ENCODE measurements at places on chromosomes 3 and 15. TPM values are rescaled to one million over a fixed set of nuclear protein-coding genes. Genes with fewer than 3 reads are reported as not detected.

GRCh38 chr15:95409626-95410310 is 920.7 kb upstream of the NR2F2 start:
- H3K27me3 ChIP-seq: no peaks in the 10 kb centered on the region
- H3K4me1 ChIP-seq: peaks cover 10% of the 10 kb centered on the region
- no peak overlapping the region for H3K4me3 ChIP-seq
- no peaks in the 10 kb centered on the region for H3K36me3 ChIP-seq

DNA sequence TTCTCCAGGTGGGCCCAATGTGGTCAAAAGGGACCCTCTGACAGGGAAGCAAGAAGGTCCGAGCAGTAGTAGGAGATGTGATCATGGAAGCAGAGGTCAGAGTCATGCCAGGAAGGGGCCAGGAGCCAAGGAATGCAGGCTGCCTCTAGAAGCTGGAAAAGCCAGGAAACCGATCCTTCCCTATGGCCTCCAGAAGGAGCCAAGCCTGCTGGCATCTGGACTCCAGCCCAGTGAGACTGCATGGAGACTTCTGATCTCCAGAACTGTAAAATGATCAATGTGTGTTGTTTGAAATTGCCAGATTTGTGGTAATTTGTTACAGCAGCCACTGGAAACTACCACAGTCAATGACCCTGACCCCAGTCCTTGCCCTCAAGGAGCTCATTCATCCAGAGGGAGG is 56.8 kb upstream of the SPATA12 start:
- no peak for DNase-seq
- peaks cover 3% of the 10 kb centered on the region for H3K36me3 ChIP-seq
- no peak overlapping the region for H3K27ac ChIP-seq

GRCh38 chr3:58236527-58237237 is 910 bp upstream of the ABHD6 start:
- peaks cover 53% of the 10 kb centered on the region for H3K27me3 ChIP-seq
- H3K4me3 ChIP-seq: peak overlapping the region; percentile 82
- no peaks in the 10 kb centered on the region for H3K36me3 ChIP-seq

DNA sequence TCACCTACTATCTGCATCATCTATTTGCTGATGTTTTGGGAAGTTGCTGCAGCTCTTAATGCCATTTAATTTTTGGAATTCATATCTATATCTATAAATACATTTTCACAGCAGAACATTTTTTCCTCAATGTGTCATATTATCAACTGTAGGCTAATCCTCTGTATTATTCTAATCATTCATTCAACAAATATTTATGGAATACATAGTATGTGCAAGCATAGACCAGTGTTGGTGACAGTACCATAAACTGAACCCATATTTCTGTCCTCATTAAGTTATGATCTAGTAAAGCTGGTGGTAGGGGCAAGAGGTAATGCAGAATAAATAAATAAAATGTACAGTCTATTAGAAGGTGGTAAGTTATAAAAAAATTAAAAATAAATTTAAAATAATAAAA is 585.3 kb upstream of the BCHE start:
- H3K27ac ChIP-seq: no peak overlapping the region
- no peak for DNase-seq
- no peaks in the 10 kb centered on the region for H3K36me3 ChIP-seq
- peaks cover 2% of the 10 kb centered on the region for H3K4me1 ChIP-seq
- no peaks in the 10 kb centered on the region for H3K27me3 ChIP-seq

- DNase-seq: no peak
- H3K27me3 ChIP-seq: no peaks in the 10 kb centered on the region
- no peak overlapping the region for H3K27ac ChIP-seq
- H3K4me1 ChIP-seq: no peaks in the 10 kb centered on the region
Observed at GRCh38 chr3:39960515-39961191, 151.2 kb downstream of the MYRIP start.

DNA sequence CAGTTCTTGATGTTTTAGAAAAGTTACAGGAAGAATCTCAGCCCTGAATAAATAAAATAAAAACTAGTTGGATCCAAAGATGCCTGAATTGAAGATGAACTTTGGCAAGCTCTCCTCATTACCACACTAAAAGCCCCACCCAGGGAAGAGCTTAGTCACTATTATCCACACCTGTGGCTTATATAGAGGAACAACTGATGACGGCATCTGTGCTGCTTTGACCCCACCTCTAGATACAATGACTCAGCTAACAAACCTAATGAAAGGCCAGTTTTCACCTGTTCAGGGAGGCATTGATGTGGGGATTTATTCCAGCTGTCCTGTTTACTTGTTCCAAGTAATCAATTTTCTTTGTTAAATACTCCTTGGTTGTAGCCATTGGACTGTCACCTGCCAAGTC is 604.7 kb upstream of the EPHA6 start:
- no peak for DNase-seq
- no peak overlapping the region for H3K4me3 ChIP-seq
- no peaks in the 10 kb centered on the region for H3K36me3 ChIP-seq
- H3K27me3 ChIP-seq: no peaks in the 10 kb centered on the region

- no peak overlapping the region for H3K4me3 ChIP-seq
- H3K27me3 ChIP-seq: no peaks in the 10 kb centered on the region
- DNase-seq: no peak
- no peaks in the 10 kb centered on the region for H3K36me3 ChIP-seq
- H3K27ac ChIP-seq: peak overlapping the region; percentile 70
Observed at GRCh38 chr3:114623420-114624046, 329.7 kb downstream of the TIGIT start.

- H3K27me3 ChIP-seq: no peaks in the 10 kb centered on the region
- no peaks in the 10 kb centered on the region for H3K36me3 ChIP-seq
- no peaks in the 10 kb centered on the region for H3K4me1 ChIP-seq
- no peak overlapping the region for H3K4me3 ChIP-seq
Observed at GRCh38 chr15:62867844-62868243, 174.7 kb upstream of the TPM1 start.

DNA sequence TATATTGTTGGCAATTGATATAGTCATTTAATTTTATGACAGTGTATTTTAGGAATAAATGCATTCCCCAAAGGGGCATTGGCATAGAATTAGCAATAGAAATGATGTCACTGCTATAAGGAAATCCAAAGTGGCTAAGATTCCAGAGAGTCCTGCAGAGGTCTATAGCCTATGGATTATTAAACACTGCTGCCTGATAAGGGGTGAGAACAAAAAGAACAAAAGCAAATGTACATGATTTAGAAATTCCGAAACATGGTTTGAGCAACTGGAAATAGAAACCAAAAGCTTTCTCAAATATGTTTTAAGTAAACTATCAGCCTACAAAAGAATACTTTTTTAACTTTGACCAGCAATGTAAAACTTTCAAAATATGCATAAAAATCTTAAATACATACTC is 280.1 kb upstream of the RASGRP1 start:
- DNase-seq: no peak
- H3K4me3 ChIP-seq: no peak overlapping the region
- H3K27ac ChIP-seq: no peak overlapping the region
- peaks cover 36% of the 10 kb centered on the region for H3K4me1 ChIP-seq
- H3K27me3 ChIP-seq: no peaks in the 10 kb centered on the region

DNA sequence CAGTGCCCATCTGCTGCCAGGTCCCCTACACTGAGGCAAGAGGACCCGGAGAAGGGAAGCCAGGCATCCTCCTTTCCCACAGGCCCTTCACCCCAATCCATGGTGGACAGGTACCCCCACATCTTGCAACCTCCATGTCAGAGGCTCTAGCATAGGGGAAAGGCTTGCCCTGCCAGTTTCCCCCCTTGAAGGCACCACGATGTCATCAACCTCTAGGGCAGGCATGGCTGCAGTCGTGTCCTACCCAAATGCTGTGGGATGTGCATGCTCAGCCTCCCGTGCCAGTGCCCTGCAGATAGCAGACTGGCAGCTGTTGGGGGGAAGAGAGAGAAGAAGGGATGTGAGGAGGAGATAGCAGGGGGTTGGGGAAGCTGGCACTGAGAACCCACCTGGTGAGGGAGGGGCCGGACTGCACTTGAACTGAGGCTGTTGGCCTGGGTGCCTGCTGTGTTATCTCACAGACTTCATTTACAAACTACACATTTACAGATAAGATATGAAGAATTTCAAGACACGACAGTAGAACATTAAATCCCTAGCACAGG is 197.5 kb downstream of the ADAMTS9 start:
- H3K27ac ChIP-seq: no peak overlapping the region
- peaks cover 2% of the 10 kb centered on the region for H3K27me3 ChIP-seq
- H3K4me3 ChIP-seq: no peak overlapping the region
- no peak for DNase-seq

DNA sequence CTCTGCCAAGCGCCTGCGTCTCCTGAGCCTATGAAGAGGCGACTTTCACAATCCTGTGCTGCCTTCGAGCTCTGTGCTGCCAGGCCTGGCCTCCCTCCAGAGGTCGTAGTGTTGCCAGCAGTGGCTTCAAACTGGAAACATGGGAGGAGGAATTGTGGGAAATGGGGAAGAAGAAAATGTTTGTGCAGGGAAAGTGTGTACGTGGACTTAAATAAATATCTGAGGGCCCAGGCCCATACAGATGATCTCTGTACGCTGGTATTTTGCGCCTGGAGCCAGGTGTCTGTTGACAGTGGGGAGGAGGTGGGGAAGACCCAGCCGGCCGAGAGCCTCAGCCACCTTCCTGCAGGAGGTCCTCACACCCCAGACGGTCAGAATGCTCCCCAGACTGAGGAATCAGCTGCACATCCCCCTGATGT is 44.6 kb downstream of the ZBTB38 start:
- DNase-seq: no peak
- H3K4me1 ChIP-seq: peaks cover 57% of the 10 kb centered on the region
- no peak overlapping the region for H3K4me3 ChIP-seq
- no peaks in the 10 kb centered on the region for H3K27me3 ChIP-seq
- H3K36me3 ChIP-seq: peaks cover 29% of the 10 kb centered on the region

DNA sequence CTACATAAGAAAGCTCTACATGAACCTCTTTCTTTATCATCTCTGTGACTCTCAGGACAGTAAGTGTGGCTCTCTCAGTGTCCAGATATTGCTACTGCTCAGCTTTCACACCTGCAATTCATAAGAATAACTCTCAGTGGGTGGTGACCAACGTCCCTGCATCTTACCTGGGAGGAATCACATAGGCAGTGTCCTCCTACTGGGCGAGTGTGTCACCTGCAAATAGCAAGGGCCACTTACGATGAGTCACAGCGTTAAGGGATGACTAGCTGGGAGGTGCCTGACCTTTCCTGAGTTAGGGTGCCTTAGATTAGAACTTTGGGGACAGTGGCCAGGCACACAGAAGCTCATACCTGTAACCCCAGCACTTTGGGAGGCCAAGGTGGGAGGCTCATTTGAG is 90.8 kb upstream of the C3orf80 start:
- no peaks in the 10 kb centered on the region for H3K27me3 ChIP-seq
- no peak overlapping the region for H3K27ac ChIP-seq
- no peak for DNase-seq
- H3K36me3 ChIP-seq: no peaks in the 10 kb centered on the region

- no peak for DNase-seq
- no peak overlapping the region for H3K27ac ChIP-seq
- no peaks in the 10 kb centered on the region for H3K36me3 ChIP-seq
- peak overlapping the region; percentile 75 for H3K4me3 ChIP-seq
- H3K27me3 ChIP-seq: peaks cover 38% of the 10 kb centered on the region
Observed at GRCh38 chr15:38565287-38565670, 665 bp upstream of the RASGRP1 start.

DNA sequence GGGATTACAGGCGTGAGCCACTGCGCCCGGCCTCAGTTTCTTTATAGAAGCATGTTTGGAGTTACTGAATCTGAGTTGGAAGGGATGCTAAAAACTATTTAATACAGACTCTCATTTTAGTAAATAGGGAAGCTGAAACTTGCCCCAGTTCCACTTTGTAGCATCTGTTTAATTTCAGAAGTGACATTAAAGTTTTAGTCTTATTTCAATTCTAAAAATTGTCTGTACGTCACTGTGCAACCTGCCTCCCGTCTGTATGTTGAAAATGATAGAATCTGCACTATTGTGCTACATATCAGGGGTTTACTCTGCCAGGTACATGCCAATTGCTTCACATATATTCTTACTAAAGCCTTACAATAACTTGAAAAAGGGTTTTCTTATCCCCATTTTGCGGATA is 15.3 kb downstream of the CNOT10 start:
- DNase-seq: no peak
- H3K27ac ChIP-seq: no peak overlapping the region
- H3K4me3 ChIP-seq: no peak overlapping the region

- DNase-seq: no peak
- H3K4me3 ChIP-seq: no peak overlapping the region
- H3K27ac ChIP-seq: no peak overlapping the region
- H3K36me3 ChIP-seq: no peaks in the 10 kb centered on the region
- H3K4me1 ChIP-seq: no peaks in the 10 kb centered on the region
Observed at GRCh38 chr15:22810033-22810852, 23.8 kb downstream of the NIPA1 start.

GRCh38 chr15:76340198-76340802 is 3.7 kb downstream of the ISL2 start:
- H3K4me3 ChIP-seq: peak overlapping the region; percentile 59
- peaks cover 93% of the 10 kb centered on the region for H3K27me3 ChIP-seq
- H3K4me1 ChIP-seq: peaks cover 50% of the 10 kb centered on the region
- H3K27ac ChIP-seq: no peak overlapping the region
- H3K36me3 ChIP-seq: no peaks in the 10 kb centered on the region

GRCh38 chr3:186637686-186638085 is 2.5 kb upstream of the FETUB start:
- H3K27ac ChIP-seq: no peak overlapping the region
- H3K4me3 ChIP-seq: no peak overlapping the region
- H3K27me3 ChIP-seq: peaks cover 39% of the 10 kb centered on the region

DNA sequence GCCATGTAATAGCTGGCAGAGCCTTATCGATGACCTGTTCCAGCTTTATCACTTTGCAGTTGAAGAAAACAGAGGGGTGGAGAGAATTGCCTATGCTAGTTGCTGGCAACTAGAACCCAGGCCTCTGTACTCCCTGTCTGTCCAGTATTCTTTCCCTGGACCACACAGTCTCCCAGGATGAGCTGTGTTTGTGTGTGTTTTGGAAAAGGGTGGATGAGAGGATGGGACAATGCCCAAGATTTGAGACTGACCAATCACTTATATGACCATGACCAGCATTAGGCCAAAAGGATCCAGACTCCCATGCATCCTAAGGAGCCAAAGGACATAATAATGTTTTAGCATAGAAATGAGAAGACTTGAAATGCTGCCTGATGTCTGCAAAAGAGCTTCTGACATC is 102.6 kb downstream of the CD200R1L start:
- no peak overlapping the region for H3K27ac ChIP-seq
- no peaks in the 10 kb centered on the region for H3K27me3 ChIP-seq
- H3K4me3 ChIP-seq: no peak overlapping the region
- peaks cover 3% of the 10 kb centered on the region for H3K36me3 ChIP-seq
- DNase-seq: no peak
- H3K4me1 ChIP-seq: peaks cover 60% of the 10 kb centered on the region

TLR9 gene
- total RNA-seq: 0.16 TPM

ATP13A5 gene
- total RNA-seq: not detected

HRH1 gene
- 0.31 TPM for total RNA-seq

KBTBD8 gene
- total RNA-seq: 1.4 TPM

GRK7 gene
- 0.11 TPM for total RNA-seq

CCDC33 gene
- 4.2 TPM for total RNA-seq

CTDSPL gene
- total RNA-seq: 33.9 TPM

FGF7 gene
- 5.7 TPM for total RNA-seq

Measured in mesothelial cell of epicardium (in vitro differentiated cells).